ENCODE measurements at places on chromosomes 1 and 21. TPM values are rescaled to one million over a fixed set of nuclear protein-coding genes. Genes with fewer than 3 reads are reported as not detected.

The KRTAP10-7 gene
- not detected for total RNA-seq

The GCSAML gene
- total RNA-seq, result not detected

The DENND2D gene
- total RNA-seq, result 1.4 TPM

The TCHH gene
- total RNA-seq, result 0.20 TPM

The LINGO4 gene
- total RNA-seq, result not detected

The TNN gene
- not detected for total RNA-seq

- DNase-seq, result peak; percentile 23
These were observed 8.4 kb upstream of the SLC19A1 start for GRCh38 chr21:45550522-45551210.

DNA sequence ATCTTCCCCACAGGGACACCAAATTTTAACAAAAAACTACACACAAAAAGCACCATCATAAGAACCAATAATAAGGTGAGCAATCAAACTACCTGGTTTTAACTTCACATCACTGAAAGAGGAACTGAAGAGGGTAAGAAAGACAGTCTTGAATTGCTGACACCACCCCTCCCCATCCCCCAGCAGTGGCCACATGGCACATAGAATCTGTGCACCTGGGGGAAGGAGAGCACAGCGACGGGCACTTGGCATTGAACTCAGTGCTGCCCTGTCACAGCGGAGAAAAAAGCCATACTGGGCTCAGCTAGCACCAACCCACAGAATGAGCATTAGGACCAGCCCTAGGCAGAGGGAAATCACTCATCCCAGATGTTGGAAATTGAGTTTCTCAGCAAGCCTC is 640.0 kb upstream of the ADGRL2 start:
- no peak for DNase-seq

DNA sequence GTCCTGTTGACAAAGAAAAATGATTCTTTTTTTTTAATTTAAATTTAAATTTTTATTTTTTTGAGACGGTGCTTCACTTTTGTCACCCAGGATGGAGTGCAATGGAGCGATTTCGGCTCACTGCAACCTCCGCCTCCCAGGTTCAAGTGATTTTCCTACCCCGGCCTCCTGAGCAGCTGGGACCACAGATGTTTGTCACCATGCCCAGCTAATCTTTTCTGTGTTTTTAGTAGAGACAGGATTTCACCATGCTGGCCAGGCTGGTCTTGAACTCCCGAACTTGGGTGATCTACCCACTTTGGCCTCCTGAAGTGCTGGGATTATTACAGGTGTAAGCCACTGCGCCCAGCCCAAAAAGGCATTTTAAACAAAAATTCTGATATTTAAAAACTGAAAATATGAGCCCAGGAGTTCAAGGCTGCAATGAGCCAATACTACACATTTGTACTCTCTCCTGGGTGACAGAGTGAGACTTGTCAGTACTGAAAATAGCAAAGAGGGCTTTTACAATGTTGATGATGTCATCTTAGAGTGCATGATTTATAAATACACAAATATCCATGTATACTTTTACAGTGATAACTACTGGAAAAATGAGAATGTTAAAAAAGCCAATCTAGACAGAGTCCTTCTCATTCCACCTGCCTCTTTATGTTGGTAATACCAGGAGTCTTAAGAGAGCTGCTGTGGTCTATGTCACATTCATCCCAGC is 56.0 kb upstream of the STUM start:
- no peak for DNase-seq

- no peak for DNase-seq
These were observed 6.3 kb downstream of the PHC2 start for GRCh38 chr1:33424610-33425009.

GRCh38 chr1:45393718-45394302 is 53.6 kb upstream of the MUTYH start:
- peak; percentile 57 for DNase-seq
